Endothelial cell (in vitro differentiated cells): ENCODE measurements at places on chromosomes 6 and 20. TPM values are rescaled to one million over a fixed set of nuclear protein-coding genes. Genes with fewer than 3 reads are reported as not detected.

- DNase-seq: no peak
Measured at GRCh38 chr6:85062884-85063283, 298.5 kb upstream of the TBX18 start.

- no peak for DNase-seq
Measured at GRCh38 chr6:15604843-15605242, 58.0 kb downstream of the DTNBP1 start.

DNA sequence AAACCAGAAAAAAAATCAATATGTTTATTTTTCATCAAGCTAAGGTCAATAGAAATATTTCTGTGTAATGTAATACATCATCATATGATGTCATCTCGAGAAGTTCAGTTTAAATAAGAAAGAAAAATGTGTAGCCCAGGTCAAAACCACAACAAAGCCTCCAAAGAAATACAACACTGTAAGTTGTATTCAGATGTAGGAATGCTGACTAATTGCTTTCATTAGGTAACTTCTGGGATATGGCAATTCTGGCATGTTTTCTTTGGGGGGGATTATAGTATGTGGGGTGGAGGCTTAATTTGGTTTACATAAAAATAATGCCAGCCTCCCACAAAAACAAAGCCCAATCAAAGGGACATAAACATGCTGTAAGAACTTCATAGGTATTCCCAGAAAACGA lies 881.8 kb upstream of the CITED2 start:
- DNase-seq: no peak

Gene DXO
- 12.6 TPM for total RNA-seq

DNA sequence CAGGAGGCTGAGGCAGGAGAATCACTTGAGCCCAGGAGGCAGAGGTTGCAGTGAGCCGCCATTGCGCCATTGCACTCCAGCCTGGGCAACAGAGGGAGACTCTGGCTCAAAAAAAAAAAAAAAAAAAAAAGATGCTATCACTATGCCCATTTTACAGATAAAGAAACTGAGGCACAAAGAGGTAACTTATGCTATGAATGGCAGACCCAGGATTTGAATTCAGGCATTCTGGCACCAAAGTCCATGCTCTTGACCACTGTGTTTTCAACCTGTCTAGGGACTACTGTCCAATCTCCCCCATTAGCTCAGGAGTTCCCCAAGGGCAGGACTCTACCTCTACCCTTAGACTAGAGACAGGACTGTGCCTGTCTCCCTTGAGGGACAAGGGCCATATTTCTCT lies 9.1 kb upstream of the MDFI start:
- no peak for DNase-seq

DNA sequence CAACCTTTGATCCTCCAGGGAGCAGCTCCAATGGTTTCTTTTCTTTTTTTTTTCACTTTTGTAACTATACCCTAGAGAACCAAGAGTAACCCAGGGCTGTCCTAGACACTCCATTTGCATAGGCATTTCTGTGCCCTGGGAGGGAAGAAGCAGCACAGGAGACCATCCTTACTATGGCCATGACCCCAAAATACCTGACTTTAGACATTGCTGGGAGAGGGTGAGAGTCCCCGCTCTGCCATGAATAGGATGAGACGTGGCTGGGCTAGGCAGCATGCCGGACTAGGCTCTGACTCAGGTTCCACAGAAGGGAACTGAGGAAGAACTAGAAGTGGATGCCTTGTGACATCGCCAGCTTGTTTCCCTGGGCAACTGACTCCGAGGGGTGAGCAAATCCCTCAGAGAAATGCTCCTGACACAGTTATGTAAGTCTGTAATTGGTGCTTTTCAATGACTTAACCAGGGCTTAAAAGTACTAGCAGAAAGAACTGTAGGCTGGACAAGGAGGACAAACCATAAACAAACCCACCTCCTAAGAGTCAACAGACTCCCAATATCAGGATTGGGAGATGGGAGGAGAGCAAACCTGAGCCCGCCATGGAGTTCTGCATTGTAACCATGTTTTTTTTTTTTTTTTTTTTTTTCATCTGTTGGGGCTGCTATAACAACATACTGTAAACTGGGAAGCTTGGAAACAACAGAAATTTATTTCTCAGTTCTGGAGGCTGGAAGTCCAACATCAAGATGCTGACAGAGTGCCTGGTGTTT lies 910 bp upstream of the ADTRP start:
- no peak for DNase-seq

GRCh38 chr6:90719321-90720195 lies 132.7 kb upstream of the MAP3K7 start:
- no peak for DNase-seq

Gene KCNQ5
- 0.08 TPM for total RNA-seq

Gene TP53TG5
- total RNA-seq: not detected
